ENCODE measurements at places on chromosomes 3 and 15.
A peak's percentile ranks its signal among the peaks of the same experiment; 100 is the strongest.

DNA sequence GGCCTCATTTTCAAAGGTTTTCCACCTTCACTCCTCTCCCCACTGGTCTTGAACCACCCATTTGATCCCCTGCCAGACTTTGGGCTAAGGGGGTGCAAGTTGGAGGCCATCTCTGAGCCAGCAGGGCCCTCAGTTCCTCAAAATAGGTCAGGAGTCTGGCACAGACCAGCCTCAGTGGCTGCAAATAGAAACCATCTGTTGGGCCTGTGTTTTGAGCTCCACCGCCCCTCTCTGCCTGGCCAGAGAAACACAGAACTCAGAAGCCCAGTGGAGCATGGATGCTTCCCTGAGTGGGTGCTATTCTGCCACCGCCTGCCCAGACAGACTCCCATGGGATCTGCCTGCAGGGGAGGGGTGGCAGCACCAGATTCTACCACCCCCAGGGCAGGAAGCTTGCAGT lies 56.3 kb downstream of the CORO2B start:
- DNase-seq = no peak

DNA sequence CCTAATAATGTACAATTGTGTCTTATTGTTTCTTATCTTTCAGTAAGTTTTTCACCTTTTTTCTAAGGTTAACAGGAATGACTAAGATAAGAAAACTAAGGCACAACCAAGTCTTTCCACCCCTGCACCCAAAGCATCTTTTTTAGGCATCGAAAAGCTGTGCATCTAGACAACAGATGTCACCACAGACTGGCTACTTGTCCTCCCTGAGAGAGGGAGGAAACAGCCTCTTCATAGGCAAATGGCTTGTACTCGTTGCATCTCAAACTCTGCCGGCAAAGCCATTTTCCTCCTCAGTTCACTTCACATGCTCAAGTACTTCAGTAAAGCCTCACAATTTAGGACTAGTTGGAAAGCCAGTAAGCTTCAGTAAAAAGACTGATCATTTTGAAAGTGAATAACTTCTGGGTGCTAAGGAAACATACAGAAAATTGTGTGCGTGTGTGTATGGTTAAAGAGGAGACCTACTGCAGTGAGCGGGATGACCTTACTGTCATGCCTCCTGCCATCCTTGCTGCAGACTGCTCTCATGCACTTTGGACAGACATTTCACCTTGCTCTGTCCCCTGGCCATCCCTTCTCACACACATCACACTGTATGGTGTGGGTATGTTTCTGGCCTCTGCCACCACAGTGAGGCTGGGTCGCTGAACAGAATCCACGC lies 36.5 kb upstream of the HACD2 start:
- DNase-seq = no peak

- no peak for DNase-seq
These were observed 54.5 kb upstream of the SAMMSON start for GRCh38 chr3:69944931-69945493.

- no peak for DNase-seq
These were observed 6.0 kb downstream of the SNRPA1 start for GRCh38 chr15:101288905-101289513.

- peak; percentile 79 for DNase-seq
These were observed 318.7 kb upstream of the STT3B start for GRCh38 chr3:31213869-31214486.

- no peak for DNase-seq
These were observed 966.7 kb upstream of the ROBO1 start for GRCh38 chr3:80734483-80734882.

- no peak for DNase-seq
These were observed 93.4 kb downstream of the IGSF11 start for GRCh38 chr3:118941236-118941635.

DNA sequence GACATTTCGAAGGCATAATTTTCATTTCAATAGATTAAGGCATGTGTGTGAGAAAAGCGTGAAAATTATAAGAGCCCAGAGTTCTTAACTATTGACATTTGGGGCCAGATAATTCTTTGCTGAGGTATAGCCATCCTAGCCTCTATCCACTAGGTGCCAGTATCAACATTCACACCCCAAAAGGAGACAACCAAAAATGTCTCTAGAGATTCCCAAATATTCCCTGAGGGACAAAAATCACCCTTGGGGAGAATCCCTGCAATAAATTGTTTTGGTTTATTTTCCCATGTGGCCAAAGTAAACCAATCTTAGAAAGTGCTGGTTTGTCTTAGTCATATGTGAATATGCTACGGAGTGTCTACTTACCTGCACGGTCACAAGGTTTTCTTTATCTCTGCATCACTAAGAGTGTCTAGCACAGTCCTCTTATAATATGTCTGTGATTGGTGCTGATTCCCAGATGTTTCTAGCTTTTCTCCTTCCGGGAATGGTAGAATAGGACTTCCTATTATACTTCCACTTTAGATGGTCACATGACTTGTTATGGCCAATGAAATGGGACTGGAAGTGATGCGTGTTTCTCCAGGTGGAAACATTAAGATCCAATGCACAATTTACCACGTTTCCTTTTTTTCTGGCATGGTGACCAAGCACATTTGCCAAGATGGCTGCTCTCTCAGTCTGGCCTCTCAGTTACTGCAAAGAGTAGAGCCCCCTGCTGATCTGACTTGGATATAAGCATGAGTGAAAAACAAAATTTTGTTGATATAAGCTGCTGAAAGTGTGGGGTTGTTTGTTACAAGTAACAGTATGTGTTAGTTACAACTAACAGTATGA lies 8.0 kb upstream of the KBTBD8 start:
- peak; percentile 40 for DNase-seq

- no peak for DNase-seq
These were observed 132.1 kb downstream of the IL1RAP start for GRCh38 chr3:190645932-190646460.
